ENCODE measurements at places on chromosomes 3 and 15.

DNA sequence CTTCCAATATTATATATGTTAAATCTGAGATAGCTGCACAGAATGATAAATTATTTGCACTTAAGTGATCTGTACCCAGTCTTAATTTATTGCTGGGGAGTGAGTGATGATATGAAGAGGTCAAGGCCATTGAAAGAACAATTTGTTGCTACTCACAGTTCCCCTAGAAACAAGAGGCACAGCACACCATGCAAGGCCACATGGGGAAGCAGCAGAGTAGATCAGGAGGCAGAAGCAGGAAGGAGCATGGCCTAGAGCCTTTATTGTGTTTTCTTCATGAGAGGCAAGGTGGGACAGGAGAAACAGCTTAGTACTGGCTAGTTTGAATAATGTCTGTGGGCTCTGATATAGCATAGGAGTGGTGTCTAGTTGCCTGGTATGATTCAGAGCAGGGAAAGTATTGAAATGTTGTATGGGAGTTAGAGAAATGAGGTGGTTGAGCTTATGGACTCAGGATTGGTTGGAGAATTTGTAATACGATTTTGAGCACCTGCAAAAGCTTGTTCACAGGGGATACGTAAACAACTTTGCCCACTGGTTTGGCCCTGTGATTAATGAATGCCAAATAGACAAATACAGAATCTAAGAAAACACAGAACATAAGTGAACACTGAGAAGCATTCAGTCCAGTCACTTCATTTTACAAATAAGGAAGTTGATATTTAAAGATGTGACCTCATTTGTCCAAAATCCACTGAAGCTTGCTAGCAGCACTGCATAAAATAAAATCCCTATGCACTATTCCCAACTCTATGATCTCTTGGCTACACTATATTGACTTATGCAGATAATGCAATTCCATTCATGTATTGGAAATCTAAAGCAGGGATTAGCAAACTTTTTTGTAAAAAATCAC is 71.7 kb downstream of the TMCO5A start:
- no peak for DNase-seq

DNA sequence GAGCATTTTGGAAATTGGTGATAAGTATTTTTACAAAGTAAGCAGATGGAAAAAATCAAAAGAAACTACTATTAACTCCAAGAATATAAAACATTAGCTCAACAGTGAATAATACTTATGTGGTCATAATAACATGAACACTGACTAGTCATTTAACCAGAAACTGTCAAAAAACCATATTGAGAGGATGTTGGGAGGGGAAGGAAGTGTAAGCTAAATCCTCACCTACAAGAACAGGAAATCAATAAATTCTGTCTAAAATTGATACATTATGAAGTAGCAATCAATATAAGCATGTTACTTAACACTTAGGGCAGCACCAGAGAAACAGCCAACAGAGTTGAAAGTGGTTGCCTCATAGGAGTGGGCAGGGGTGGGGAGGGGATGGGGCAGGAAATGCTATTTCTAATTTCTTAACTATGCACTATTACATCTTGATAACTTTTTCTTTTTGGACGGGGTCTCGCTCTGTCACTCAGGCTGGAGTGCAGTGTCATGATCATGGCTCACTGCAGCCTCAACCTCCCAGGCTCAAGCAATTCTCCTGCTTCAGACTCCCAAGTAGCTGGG is 41.7 kb downstream of the CCR3 start:
- no peak for DNase-seq

GRCh38 chr3:100087198-100087597 is 27.1 kb downstream of the FILIP1L start:
- no peak for DNase-seq

DNA sequence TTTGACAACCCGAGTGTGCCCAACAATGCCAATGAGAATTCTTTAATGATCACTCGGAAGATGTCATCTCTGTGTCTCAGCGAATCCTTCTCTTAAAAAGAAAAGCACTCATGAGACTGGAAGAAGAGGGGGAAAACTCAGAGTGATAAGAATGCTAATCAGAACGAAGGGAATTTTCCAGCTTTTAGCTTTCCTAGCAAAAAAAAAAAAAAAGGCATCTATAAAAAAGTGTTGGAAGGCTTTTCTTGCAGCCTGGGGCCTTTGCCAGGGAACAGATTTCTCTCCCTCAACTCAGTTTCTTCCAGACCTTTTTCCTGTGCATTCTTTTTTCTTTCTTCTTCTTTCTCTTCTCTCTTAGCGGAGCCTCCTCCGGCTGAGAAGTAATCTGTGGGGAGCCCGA is 80.5 kb upstream of the NEO1 start:
- no peak for DNase-seq

DNA sequence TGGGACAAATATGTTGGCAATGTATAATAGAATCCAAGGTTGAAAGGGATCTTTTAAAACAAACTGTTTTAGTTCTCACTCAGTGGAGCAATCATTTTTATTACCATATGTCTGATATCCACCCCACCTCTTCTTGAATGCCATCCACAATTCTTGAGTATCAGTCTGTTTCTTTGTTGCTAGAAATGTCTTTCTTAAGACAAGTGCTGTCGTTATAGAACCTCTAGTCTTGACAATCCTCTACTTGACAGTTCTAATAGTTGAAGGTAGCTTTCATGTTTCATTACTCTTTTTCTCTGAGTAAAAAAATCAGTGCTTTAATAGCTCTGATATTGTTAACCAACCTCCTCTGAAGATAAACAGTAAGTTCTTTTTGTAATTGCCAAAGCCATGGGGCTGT is 737.9 kb downstream of the MECOM start:
- no peak for DNase-seq

DNA sequence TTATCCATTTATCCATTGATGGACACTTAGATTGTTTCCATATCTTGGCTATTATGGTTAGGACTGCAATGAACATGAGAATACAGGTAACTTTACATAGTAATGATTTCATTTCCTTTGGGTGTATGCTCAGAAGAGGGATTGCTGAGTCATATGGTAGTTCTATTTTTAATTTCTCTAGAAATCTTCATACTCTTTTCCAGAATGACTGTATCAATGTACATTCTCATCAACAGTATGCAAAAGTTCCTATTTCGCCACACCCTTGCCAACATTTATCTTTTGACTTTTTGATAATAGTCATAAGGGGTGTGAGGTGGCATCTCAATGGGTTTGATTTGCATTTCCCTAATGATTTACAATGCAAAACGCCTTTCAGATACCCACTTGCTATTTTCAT is 6.2 kb upstream of the NIPA1 start:
- DNase-seq, result no peak

DNA sequence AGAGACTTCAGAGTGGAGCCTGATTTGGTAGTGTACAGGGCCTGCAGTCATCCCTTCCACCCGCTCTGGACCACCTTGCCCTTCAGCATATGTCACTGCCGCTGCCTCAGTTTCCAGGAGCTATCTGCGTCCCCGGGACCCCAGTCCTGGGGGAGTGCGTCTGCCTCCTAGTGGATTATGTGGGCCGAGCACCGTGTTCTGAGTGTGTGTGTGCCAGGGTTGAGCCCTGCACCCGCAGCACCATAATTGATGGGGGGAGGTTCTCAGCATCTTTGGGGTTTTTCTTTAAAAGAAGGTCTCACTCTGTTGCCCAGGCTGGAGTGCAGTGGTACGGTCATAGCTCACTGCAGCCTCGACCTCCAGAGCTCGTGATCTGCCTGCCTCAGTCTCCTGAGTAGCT is 33.6 kb downstream of the CD276 start:
- no peak for DNase-seq

GRCh38 chr15:99139276-99139675 is 34.4 kb downstream of the SYNM start:
- DNase-seq, result no peak

DNA sequence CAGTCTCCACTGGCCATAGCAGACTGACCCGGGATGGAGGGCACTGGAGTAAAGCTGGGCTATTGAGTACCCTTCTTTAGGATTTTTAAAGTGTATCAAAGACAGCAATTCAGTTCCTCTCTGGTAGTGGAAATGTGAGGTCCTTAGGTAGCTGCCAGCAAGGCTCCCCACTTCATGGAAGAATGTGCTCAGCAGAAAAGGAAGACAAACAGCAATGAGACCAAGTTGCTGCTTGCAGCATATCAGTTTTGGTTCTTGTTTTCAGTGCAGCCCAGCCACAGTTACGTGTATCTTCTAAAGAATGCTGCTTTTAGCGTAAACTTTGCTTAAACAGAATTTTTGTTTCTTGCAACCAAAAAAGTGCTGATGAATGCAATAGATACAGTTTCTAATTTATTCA is 374.0 kb upstream of the CBLB start:
- no peak for DNase-seq

GRCh38 chr3:141788149-141788548 is 24.9 kb downstream of the GRK7 start:
- DNase-seq, result no peak

Data from COR-L47 (cell line).